Mesenteric fat pad (tissue), 1 donor: ENCODE measurements at places on chromosomes 6 and 20. TPM values are rescaled to one million over a fixed set of nuclear protein-coding genes. Genes with fewer than 3 reads are reported as not detected.

HCRTR2 gene
- total RNA-seq, result not detected

- no peak for DNase-seq
These were observed 8.6 kb upstream of the GABBR1 start for GRCh38 chr6:29641430-29642148.

GRCh38 chr6:96246563-96246962 is 230.8 kb downstream of the FUT9 start:
- DNase-seq, result no peak

GRCh38 chr6:16776394-16777017 is 15.2 kb upstream of the ATXN1 start:
- no peak for DNase-seq

DNA sequence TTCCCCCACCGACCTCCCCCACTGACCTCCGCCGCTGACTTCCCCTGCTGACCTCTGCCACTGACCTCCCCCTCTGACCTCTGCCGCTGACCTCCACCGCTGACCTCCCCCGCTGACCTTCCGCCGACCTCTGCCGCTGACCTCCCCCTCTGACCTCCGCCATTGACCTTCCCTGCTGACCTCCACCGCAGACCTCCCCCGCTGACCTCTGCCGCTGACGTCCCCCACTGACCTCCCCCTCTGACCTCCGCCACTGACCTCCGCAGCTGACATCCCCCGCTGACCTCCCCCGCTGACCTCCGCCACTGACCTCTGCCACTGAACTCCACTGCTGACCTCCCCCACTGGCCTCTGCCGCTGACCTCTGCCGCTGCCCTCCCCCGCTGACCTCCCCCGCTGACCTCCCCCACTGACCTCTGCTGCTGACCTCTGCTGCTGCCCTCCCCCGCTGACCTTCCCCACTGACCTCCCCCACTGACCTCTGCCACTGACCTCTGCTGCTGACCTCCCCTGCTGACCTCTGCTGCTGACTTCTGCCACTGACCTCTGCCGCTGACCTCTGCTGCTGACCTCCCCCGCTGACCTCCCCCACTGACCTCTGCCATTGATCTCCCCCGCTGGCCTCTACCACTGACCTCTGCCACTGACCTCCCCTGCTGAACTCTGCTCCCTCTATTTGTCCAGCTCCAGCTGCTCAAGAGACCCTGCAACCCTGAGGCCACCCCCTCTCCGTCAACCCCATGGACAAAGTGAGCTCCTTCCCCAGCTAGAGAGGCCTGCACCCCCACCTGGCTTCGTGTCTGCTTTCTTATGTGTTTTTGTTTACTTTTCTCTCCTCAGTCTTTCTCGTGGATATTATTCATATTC is 91.4 kb upstream of the AFDN start:
- DNase-seq, result no peak
